ENCODE measurements at places on chromosomes 12 and 14.
A peak's percentile ranks its signal among the peaks of the same experiment; 100 is the strongest.

DNA sequence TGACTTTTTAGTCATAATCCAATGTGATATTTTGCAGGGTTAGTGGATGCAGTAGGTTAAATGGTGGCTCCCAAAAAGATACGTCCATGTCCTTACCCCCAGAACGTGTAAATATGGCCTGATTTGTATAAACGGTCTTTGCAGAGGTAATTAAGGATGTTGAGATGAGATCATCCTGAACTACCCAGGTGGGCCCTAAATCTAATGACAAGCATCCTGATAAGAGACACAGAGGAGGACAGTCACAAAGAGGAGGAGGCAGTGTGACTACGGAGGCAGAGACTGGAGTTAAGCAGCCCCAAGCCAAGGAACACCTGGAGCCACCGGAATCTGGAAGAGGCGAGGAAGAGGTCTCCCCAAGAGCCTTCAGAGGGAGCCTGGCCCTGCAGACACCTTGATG is 293.4 kb downstream of the ZFP36L1 start:
- DNase-seq = no peak

- no peak for DNase-seq
Measured at GRCh38 chr14:101925152-101925551, 39.2 kb upstream of the DYNC1H1 start.

GRCh38 chr14:59688224-59689170 is 111.9 kb upstream of the CCDC175 start:
- DNase-seq = peak; percentile 34

DNA sequence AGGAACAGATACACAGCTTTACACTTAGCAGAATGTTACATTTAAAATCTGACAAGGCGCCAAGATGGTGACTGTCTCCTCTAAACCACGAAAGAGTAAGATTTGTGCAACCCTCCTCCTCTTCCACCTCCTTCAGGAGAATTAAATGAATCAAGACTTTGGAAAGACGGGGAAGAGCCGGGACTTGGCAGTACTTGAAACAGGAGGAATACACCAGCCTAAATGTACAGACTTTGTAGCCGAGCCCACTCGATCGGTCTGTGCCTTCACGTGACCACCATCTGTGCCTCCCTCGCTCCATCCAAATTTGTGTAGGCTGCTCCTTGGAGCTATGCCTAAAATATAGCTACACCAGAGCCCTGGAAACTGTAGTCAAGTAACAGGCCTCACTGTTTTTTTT is 38.3 kb downstream of the SSPN start:
- DNase-seq = no peak

GRCh38 chr12:96208346-96208745 is 14.2 kb downstream of the ELK3 start:
- DNase-seq = no peak

GRCh38 chr14:51880835-51881580 is 20.6 kb downstream of the GNG2 start:
- DNase-seq = no peak

GRCh38 chr12:62214846-62215245 is 45.4 kb upstream of the USP15 start:
- DNase-seq = no peak

GRCh38 chr14:75138492-75138891 is 11.6 kb upstream of the NEK9 start:
- no peak for DNase-seq

DNA sequence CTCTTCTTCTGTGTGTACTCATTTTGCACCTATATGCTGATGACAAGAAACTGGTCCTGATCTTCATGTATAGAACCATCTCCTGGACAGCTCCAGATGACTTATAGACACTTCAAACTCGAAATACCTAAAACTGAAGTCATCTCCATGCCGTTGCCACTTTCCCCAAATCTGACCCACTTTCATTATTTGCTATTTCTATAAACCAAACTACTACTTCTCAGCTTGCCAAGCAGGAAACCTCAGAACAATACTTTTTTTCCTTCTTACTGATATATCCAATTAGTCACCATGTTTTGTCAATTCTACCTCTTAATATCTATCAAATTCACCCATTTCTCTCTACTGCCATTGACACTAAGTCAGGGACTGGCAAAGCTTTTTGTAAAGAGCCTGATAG is 14.8 kb downstream of the SGPP1 start:
- no peak for DNase-seq

GRCh38 chr12:79006306-79006705 is 141.7 kb downstream of the SYT1 start:
- DNase-seq = peak; percentile 12

GRCh38 chr14:36517242-36518030 is 2.6 kb downstream of the NKX2-1 start:
- no peak for DNase-seq

DNA sequence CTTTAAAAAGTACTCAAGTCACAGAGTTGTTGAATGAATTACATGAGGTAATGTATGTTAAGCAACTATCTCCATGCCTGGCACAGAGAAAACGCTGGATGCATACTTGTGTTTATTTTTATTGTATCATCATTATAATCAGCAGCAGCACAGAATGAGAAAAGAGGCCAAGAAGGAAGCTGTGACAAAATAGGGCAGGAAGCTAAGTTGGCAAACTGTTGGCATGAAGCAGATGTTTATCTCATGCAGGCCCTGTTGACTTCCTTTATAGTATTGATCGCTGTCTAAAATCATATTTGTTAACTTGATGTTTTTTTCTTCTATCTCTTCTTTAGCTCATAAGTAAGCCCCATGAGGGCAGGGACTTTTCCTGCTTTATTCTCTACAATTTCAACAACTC is 466.6 kb downstream of the TRHDE start:
- no peak for DNase-seq

DNA sequence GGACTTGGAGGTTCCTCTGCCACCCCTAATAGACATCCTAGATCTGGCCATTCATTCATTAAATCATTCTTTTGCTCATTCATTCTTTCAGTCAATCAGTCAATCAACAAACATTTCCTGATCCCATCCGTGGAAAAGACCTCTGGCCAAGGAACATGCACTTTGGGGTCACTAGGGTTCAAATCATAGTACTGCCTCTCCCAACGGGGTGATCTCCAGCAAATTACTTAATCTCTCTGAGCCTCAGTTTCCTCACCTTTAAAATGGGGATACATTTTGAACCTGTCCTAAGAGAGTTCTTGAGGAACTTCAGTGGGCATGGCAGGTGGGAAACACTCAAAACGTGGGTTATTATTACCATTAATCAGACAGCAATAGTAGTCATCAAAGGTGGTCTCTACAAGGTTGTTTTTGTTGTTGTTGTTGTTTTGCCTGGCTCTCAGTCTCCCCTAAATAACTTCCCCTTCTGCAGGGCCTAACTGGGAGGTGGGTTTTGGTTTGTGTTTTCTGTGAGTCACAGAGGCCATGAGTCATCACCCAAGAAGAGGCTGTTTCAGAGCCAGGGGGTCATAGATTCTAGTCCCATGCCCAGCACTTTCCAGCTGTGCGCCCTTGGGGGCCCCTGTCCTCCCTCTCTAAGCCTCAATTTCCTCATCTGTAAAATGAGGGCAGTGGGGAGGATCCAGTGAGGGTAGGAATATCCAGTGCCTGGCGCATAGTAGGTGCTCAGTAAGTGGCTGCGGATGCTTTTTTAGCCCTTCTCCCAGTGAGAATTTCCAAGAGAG is 16.9 kb upstream of the FAM222A start:
- DNase-seq = peak; percentile 33

DNA sequence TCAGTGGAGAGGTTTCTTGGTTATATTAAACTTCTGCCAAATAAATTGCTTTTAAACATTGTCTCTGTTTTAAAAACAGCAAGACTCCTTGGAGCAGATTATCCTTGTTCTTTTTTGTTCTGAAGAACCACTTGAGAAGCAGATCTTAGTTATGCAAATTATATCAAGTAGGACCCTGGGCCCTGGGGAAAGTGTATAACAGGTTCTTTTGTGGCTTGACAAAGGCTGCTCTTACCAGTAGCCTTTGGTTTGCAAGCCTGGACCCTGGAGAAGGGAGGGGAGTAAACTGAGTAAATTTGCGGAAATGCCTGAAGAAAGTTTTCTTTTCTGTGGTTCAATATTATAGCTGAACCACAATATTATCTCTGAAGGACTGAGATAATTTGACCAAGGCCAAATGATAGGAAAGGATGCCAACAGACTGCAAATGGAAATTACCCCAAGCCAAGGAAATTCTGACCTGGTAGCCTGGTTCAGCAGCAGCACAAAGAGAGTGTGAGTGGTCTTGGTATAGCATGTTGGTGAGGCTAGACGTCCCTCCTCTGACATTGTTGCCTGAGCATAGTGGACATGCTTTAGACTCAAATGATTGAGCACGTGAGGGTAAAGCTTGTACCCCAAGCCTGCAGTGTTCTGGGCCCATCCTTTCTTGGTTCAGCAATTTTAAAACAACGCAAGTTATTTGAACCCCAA is 30.4 kb upstream of the SIX1 start:
- DNase-seq = no peak

DNA sequence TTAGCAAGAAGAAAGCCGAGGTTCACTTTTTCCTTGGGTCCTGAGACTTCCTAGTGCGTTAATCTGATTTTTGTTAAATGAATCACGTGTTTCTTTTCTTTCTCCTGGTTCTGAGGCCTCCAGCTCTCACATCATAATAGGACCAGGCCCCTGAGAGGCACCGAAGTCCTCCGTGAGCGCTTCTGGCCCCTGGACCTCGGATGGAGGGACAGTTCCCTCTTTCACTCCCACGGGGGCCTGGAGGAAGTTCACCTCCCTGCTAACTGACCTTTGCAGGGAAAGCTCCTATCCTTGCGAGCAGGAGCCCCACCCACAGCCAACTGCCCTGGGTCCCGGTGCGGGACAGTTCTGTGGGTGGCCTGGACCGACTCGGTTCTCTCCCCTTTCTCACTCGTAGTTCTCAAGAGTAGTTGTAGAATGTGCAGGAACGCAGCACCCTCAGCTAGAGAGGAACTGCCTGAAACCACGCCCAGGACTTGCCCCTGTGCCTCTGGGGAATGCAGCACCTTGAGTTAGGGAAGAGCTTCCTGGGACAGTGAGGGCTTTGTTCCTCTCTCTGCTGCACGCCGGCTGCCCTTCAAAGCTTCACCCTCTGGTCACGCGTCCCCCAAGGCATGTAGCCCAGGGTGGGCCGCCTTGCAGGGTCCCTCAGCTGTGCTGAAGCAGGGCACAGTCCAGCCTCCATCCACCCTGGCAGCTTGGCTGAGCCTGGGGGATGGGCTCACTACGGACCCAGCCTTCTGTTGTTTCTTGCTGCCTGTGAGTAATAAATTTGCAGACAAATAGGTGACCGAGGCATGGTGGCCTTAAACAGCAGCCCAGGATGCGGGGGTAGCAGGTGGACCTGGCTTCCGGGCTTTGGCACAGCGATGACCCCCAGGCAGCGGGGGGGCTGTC is 264.6 kb downstream of the ADGRD1 start:
- DNase-seq = no peak

DNA sequence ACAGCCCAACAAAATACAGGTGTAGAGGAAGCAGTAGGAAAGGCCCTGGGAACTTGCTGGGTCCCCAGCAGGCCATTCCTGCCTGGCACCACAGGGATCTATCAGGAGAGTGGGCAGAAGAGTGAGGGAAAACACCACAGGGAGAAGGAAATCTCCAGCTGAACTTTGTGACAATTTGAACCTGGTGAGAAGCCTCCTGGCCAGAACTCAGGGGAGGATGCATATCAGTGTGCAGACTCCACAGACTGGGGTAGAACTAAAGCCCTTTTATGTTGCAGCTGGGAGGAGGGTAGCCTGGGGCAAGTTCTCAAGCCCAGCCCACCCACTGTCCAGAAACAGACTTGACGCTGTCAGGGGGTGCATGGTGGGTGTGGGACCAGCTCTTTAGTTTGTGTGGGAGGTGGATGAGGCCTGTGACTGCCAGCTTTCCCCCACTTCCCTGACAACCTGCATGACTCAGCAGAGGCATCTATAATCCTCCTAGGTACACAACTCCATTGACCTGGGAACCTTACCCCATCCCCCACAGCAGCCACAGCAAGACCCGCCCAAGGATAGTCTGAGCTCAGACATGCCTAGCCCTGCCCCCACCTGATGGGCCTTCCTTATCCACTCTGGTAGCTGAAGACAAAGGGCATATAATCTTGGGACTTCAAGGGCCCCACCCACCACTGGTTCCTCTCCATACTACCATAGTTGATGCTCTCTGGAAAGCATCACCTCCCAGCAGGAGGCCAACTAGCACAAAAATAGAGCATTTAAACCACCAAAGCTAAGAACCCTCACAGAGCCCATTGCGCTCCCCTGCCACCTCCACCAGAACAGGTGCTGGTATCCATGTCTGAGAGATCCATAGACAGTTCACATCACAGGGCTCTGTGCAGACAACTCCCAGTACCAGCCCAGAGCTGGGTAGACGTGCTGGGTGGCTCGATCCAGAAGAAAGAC is 28.9 kb downstream of the PNN start:
- DNase-seq = peak; percentile 83

DNA sequence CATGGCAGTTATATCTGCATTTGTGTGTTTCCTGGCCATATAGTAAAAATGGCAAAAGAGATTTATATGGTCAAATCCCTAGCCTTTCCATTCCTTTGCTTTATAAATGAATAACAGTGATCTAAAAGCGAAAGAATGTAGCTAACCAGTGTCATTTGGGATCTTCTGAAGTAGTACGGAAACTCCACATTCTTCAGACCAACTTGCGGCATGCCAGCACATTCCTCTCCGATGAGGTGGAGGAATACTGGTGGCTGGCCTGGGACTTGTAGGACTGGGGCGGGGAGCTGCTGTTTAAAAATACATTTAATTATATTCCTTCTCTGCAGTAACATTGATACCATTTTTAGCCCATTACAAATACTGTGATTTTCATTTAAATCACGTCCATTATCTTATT is 85.3 kb downstream of the SAMD4A start:
- DNase-seq = peak; percentile 84

DNA sequence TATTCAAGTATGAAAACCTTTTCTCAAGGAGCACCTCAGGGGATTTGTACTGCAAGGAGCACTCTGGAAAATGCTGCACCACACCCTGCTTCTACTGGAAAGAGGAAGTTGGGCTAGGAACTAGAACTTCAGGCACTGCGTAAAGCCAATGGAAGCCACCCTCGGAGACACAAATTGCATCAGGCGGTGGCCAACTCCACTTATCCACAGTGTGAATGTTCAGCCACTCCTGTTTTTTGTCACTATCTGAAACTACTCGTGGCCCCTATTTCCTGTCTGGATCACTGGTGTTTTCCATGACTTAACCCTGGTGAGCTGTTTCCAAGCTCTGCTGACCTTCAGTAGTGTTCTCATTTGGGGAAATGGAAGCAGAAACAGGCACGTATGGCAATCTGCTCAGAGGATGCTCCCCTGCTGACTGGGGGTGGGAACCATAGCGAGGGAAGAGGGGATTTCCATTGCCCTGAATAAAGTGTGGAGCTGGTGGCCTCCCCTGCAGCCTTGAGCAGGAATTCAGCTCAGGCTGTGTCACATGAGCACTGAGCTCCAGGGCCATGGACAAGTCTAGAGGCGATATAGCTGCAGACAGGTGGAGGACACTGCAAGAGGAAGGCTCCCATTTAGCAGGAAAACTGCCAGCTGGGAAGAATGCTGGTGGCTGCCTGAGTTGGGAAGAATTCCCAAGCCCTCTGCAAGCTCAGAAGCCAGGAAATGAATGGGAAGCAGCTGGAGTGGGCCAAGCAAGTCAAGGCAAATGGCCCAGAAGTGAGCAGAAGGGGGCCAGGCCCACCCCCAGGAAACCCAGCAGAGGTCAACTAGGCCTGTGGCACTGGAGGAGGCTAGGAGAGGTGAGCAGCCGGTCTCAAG is 50.5 kb upstream of the RAP1B start:
- DNase-seq = no peak

GRCh38 chr12:754473-754820 is 2.1 kb downstream of the WNK1 start:
- DNase-seq = no peak
